Right lung (tissue), 10 donors: ENCODE measurements at places on chromosomes 1 and 21. TPM values are rescaled to one million over a fixed set of nuclear protein-coding genes. Genes with fewer than 3 reads are reported as not detected.

ZFP69 gene
- 11.7 TPM for polyA plus RNA-seq

OR2L3 gene
- polyA plus RNA-seq = not detected

RPE65 gene
- 0.31 TPM for polyA plus RNA-seq

FAM110D gene
- 1.6 TPM for polyA plus RNA-seq

DNA sequence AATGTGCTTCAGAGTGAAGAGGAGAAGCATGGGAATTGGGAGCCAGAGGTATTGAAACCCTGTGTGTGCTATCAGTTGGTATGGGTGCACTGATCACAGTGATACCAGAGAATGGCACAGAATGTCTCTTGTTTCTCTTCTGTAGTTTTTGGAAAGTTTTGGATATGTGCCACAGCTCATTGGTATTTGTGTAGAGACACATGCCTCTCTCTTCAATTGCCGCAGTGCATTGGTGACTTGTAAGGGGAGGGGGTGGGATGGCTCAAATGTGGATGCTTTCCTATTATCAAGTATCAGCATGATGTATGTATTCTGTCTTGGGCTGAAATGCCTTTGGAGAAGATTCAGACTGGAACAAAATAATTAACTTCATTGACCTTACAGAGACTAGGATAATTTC lies 101.0 kb downstream of the HMCN1 start:
- DNase-seq = no peak

DNA sequence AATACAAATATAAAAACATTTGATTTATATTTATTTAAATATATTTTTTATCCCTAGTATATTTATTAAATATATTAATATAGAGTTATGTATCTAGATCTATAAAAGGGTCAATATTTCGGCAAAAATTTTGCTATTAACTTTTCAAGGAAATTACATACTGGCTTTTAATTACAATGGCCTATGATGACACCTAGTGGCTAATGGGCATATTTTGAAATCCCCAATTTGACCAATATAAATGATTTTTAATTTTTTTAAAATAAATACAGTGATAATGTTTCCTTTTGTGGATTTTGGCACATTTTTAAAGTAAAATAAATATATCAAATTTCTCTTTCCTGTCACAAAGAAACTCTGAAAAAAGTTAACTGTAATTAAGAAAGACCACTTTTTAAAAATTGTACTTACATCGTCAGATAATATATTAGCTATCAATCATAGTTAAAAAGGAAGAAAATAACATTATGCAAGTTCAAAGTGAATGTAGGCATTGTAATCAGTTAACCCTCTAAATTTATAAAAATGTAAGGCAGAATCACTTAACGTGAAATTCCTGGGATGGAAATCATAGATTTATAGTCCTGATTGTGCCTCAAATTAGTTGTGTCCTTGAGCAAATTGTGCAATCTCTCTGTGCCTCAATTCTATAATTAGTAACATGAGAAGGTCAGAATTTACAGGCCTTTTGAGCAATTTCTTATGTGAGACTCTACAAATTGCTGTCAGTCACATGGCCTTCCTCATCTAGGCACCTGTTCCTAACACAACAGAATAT lies 25.6 kb upstream of the RGS13 start:
- DNase-seq = no peak

GRCh38 chr1:113242481-113242880 lies 147.8 kb upstream of the MAGI3 start:
- DNase-seq = no peak

GRCh38 chr1:154263465-154264332 lies 8.7 kb upstream of the HAX1 start:
- DNase-seq = no peak

DNA sequence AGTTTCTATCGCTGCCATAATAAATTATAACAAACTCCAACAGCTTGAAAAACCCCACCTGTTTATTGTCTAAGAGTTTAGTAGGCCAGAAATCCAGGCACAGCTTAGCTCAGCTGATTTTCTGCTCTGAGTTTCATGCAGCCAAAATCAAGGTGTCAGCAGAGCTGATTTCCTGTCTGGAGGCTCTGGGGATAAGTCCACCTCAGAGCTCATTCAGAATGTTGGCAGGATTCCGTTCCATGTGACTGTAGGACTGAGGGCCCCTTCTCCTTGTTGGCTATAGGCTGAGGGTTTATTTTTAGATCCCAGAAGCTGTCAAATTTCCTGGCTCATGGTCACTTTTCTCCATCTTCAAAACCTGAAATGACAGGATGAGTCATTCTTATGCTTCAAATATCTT lies 91.6 kb upstream of the CHODL start:
- no peak for DNase-seq

- no peak for DNase-seq
Observed at GRCh38 chr1:111888740-111889376, 100.6 kb downstream of the KCND3 start.

GRCh38 chr21:36627242-36627641 lies 71.7 kb upstream of the SIM2 start:
- no peak for DNase-seq

DNA sequence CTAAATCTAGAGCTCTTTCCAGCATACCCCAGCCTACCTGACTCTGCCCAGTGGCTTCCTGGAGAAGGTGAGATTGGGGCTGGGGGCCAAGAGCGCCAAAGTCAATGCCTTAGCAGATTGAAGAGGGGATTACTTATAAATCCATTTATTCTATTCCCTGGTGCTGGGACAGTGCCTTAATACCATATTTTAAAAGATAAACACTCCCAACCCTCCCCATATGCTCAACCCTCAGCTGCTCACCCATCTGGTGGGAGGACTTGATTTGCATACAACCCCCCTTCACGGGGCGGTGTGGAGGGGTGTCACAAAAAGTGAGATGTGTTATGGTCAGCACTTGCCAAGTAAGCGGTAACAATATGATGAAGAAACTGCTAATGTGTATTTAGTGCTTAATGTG lies 3.2 kb upstream of the DISP3 start:
- no peak for DNase-seq
